Endothelial cell of umbilical vein (primary cell): ENCODE measurements at places on chromosomes 6 and 20. TPM values are rescaled to one million over a fixed set of nuclear protein-coding genes. Genes with fewer than 3 reads are reported as not detected.

DNA sequence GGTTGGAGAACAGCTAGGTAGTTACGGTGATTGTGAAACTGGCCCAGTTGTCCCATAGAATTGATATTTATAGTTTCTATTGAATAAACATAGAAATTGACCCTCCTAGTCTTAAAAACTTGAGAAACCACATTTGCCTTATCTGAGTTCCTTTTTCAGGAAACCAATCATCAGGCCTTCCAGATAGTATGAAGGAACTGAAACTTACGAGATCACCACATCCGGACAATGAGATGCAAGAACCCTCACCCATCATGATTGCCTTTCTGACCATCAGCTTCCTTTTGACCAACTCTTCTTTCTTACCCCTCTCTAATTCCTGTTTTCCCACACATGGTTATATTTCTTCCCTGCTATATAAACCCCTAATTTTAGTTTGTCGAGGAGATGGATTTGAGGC is 21.8 kb downstream of the SLC35F1 start:
- no peak for DNase-seq

DNA sequence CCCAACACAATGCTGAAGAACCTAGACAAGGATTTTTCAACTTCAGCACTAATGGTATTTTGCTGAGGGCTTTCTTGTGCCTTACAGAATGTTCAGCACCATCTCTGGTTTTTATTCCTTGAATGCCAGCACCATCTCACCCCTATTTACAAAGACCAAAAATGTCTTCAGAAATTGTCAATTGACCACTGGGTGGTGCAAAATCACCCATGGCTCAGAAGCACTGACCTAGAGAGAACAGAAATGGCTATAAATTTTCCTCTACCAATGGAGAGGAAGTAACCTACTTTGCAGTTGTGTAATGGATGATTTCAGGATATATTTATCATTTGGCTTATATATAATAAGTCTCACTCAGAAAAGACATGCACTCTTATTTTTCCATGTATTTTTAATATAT is 431.0 kb upstream of the IRAK1BP1 start:
- peak; percentile 43 for DNase-seq

- DNase-seq = no peak
Observed at GRCh38 chr6:10904015-10904414, 17.2 kb downstream of the SYCP2L start.

DNA sequence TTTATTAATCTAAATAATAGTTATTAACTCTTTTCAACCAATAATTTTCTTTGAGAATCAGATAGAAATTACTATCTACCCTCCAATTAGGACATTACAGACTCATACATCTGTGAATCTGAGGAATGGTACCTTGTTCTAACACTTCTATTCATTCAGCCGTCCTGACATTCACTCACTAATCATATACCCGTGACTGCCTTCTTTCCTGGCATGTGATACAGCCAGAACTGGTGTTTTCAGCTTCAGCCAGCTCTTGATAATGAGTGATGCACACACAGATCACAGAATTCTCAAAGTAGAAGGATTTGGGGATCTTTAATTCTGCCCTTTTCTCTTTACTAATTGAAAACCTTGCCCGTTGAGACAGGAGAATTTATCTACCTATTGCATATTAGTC is 499.9 kb downstream of the UTRN start:
- no peak for DNase-seq

DNA sequence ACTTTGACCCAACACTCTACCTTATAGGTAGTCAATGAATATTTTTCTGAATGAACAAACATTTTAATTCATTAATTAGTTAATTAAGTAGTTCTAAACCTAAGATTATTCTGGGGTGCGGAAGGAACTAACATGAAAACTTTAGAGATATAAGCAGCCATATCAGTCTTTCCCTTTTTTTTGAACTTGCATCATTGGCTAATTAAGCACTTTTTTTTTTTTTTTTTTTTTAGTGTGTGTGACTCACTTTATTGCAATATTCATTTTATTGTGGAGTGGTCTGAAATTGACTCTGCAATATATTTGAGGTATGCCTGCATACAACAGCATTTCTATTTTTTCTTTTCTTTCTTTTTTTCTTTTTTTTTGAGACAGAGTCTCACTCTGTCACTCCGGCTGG is 21.8 kb upstream of the AMD1 start:
- no peak for DNase-seq

GRCh38 chr6:88008831-88009231 is 38.8 kb upstream of the SPACA1 start:
- DNase-seq = no peak

DNA sequence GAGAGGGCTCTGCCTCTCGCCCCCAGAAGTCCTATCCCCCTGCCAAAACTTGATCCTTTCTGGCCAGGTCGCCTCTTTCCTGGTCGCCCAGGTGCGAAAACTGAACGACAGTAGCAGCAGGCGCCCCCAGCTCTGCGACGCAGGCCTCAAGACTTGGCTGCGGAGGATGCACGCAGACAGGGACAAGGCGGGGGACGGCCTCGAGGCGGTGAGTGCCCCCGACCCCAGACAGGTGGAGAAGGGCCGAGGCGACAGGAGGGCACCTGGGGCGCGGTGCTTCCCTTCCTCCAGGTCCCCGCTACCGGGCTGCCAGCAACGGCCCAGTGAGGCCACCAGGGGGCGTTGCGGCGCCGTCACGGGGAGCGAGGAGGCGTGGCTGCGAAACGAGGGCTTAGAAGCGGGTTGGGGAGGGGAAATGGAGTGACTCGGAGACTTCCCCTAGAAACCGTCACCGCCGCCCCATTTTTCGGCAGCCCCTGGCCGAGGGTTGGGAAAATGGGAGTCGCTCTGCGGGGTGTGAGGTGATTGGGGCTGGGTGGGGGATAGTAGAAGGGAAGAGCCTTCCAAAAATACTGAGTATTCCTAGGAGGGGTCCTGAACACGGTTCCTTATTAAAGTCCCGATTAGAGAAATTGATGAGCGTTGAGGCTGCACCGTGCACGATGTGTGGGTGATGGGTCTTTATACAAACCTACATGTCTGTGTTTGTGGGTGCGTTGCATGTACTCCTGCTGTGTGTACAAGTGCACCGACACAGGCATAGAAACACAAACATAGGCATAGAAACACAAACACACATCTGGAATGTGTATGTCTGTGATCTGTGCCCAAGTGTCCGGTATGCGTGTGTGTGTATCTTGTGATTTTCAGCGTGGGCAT is 44.6 kb downstream of the ARHGAP40 start:
- peak; percentile 64 for DNase-seq

DNA sequence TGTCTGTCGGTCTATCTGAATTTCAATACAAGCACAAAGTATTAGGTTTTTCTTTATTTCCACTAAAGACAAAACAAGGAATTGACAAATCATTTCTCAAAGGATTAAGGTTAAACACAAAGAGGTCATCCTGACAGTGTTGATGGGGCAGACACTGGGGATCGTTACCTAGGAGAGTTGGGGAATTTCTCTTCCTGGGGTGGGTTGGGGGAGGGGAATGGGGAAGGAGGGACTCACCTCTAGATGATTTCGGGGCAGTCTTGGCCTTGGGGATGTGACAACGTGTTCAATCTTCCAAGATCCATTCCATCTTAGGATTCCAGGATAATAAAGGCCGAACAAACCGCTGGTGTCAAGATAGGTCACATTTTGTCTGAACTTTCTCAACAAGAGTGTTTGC is 35.4 kb upstream of the FOXA2 start:
- DNase-seq = no peak

DNA sequence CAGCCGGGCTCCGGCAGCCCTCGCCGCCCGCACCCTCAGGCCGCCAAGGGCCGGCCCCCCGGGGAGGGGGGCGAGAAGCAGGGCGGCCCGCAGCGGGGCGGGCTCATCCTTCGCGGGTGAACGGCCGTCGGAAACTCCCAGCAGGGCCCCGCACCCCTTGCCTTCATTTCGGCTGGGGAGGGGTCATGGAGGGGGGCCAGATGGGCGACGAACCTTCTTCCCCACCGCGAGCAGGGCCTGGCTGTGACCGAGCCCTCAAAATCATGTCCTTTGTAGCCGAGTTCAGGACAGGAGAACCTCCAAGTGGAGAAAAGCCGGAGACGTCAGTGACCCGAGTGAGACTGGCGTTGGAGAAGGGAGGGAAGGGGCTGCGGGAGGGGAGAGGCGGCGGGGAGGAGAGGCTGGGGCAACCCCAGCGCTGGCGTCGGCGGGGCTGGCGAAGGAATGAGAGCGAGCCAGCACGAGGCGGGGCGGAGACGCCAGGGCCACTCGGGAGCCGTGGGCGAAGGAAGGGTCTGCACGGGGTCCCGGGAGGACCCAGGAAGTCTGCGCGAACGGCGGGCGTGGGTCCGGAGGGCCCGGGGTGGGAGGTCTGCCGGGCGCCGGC is 571 bp upstream of the FOXC1 start:
- DNase-seq = peak; percentile 51

DNA sequence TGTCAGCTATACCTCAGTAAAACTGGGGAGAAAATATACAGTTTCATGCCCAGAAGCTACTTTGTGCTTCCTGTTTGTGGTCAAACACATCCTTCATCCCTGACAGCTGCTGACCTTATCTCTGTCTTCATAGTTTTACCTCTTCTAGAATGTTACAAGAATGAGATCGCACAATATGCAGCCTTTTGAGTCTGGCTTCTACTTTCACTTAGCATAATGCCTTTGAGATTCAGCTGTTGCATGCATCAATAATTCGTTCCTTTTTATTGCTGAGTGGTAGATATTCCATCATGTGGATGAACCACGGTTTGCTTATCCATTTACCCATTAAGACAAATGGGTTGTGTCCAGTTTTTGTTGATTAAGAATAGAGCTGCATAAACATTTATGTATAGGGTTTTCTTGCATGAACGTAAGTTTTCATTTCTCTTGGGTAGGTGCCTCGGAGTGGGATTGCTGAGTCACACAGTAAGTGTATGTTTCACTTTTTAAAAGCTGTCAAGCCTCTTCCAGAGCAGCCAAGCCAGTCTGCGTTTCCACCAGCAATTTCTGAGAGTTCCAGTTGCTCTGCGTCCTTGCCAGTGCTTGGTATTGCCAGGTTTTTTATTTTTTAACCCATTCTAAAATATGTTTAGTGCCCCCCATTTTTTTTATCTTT is 86.6 kb upstream of the PAX1 start:
- DNase-seq = no peak

- DNase-seq = peak; percentile 99
Observed at GRCh38 chr6:132131758-132132157, 180.6 kb upstream of the CCN2 start.

DNA sequence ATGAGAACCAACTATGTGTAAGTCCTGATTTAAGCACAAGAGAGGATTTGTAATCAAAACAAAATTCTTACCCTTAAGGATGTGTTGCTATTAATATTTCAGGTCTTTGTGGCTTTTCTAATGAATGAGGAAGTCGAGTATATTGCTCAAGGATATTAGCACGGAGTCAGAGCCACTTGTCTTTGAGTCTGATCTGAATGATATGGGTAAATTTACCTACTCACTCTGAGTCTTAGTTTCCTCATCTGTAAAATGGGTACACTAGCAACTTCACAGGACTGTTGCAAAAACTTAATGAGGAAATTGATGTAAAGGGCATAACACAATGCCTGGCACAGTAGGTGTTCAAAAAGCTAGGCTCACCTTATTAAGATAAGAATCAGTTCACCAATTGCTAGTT is 30.0 kb upstream of the QKI start:
- no peak for DNase-seq

- peak; percentile 91 for DNase-seq
Observed at GRCh38 chr6:6696867-6697531, 108.5 kb downstream of the LY86 start.

GRCh38 chr20:23022849-23023248 is 12.3 kb upstream of the SSTR4 start:
- no peak for DNase-seq

DNA sequence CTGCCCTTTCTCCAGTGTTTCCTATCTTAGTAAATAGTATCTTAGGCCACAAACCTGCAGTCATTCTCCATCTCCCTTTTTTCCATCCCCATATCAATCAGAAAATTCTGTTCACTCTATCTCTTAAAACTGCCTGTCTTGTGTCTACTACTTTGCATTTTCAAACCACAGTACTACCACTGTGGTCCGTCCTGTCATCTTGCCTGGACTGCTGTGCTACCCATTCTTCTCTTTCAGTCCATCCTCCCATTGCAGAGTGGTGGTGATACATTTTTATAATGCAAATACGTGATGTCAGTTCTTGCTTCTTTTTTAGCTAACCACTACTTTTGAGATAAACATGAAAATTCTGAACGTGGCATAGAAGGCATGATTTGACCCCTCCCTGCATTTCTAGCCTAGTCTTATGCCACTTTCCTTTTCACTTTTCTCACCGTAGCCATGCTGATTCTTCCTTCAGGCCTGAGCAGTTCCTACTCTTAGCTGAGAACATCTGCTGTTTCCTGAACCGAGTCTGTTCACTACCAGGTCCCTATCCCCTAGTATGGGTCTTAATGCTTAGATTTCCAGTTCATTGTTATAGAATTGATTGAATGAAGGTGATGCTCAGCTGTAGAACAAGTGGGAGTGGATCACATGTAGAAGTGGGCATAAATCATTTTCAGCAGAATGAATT is 13.8 kb downstream of the TBPL1 start:
- DNase-seq = no peak

- DNase-seq = no peak
Observed at GRCh38 chr20:21714297-21715192, 9.1 kb downstream of the PAX1 start.

- DNase-seq = no peak
Observed at GRCh38 chr6:122248001-122248669, 151.3 kb upstream of the HSF2 start.

DNA sequence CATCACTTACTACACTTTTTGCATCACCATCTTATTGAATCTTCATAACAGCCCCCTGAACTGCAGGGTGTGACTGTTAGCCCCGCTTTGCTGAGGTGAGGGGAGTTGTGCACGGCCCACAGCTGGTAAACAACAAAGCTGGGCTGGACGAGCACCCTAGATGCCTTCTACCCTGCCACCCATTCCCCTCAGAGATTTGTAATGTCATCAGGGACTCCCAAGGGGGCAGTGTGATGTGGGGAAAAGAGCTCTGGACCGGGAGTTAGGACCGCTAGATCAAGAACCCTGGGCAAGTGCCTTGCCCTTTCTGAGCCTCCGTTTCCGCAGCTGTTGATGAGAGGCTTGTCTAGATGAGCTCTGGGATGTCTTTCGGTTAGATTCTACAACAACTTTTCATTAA is 20.9 kb downstream of the PKIG start:
- no peak for DNase-seq

DNA sequence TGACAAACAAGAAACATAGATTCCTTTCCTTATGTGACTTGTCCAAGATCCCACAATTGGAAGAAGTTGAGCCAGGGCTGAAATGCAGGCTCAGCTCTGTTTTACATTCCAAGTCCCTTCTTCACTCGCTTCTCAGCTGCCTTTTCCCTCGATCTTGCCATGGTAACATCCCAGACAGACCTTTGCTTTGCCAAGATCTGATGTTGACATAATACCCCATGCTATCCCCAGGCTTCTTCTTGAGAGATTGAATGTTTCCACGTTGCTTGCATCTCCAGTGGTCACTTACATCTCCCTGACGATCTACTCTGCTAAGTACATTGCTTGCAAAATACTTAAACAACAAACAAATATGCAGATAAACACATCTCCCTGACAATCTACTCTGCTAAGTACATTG is 63.5 kb downstream of the TBXT start:
- no peak for DNase-seq

- DNase-seq = no peak
Observed at GRCh38 chr6:26404546-26404945, 2.5 kb downstream of the BTN3A1 start.

GRCh38 chr6:29925727-29926412 is 16.5 kb upstream of the HLA-A start:
- no peak for DNase-seq

GRCh38 chr6:31958741-31959739 is at the start of the genes NELFE and SKIC2:
NELFE (minus strand) TSS chr6:31958971; CDS start chr6:31958446, 525 bp downstream.
SKIC2 (plus strand) TSS chr6:31959175; CDS start chr6:31959193, 18 bp downstream.
- DNase-seq = peak; percentile 98

BCKDHB gene
- polyA plus RNA-seq = 4.2 and 5.6 TPM in 2 replicates

C4B gene
- 2.9 and 4.4 TPM in 2 replicates for polyA plus RNA-seq

SPTLC3 gene
- polyA plus RNA-seq = 0.05 and 0.35 TPM in 2 replicates

SLC22A7 gene
- polyA plus RNA-seq = not detected in 2 replicates

PLG gene
- not detected in 2 replicates for polyA plus RNA-seq

STMN3 gene
- polyA plus RNA-seq = 4.7 and 8.4 TPM in 2 replicates
